RWPE1 (cell line): ENCODE measurements at places on chromosomes 13 and 19.
A peak's percentile ranks its signal among the peaks of the same experiment; 100 is the strongest.

DNA sequence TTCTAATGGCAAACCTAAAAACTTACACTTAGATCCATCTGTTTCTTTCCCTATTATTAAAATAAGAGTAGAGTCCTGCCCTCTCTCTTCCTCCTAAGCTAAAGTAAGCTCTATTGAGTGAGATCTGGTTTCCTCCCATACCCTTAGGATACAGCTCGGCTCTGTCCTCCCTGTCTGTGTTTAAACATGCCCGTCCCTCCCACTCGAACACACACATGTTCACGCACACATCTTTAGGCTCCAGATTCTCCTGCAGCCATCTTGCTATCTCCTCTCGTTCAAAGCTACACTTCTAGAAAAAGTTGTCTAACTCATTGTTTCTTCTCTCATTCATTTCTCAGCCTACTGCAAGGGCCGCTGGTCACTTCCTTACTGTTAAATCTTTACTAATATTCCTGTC, 15.1 kb upstream of the CEBPG start:
- no peak for DNase-seq

DNA sequence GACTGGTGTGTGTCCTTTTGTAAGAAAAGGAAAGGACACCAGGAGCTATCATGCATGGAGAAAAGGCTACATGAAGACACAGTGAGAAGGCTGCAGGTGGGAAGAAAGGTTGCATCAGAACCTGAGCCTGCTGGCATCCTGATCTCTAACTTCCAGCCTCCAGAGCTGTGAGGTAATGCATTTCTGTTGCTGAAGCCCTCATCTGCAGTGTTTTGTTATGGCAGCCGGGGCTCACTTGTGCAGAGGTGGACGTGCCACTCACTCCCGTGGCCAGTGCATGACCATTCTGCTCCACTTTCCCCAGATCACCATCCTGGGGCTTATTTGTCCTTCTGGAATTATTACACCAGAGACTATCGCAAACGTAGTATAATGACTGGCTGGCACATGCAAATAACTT, 155.3 kb downstream of the IRS2 start:
- no peak for DNase-seq

DNA sequence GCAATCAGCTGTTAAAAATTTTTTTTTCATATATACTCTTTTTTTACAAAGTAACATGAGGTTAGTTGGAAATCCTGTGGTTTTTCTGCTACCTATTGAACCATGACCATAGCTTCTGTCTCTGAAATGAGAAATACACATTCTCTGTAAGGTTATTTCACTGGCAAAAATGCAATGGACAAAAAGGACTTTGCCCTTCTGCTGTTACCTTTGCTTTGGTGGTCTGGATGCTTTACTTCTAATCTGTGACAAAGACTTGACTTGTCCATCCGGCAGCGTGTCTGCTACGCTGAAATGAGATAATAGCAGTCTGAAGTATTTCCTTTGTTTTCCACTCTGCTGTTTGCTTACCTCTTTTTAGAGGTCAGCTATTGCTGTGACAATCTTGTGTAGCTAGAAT, 412.8 kb downstream of the SLITRK6 start:
- DNase-seq = no peak

- DNase-seq = no peak
These were observed 295.9 kb downstream of the DIAPH3 start for GRCh38 chr13:59867867-59868266.

DNA sequence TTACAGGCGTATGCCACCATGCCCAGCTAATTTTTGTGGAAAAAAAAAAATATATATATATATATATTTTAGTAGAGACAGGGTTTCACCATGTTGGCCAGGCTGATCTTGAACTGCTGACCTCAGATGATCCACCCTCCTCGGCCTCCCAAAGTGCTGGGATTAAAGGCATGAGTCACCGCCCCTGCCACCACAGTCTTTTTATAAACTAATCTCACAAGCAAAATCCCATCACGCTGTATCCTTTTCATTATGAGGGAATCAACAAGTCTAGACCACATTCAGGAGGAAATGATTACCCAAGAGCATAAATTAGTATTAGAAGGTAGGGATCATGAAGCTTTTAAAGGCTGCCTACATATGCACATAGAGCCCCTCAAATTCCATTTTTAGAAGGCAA, 210.6 kb upstream of the NBEA start:
- DNase-seq = no peak

DNA sequence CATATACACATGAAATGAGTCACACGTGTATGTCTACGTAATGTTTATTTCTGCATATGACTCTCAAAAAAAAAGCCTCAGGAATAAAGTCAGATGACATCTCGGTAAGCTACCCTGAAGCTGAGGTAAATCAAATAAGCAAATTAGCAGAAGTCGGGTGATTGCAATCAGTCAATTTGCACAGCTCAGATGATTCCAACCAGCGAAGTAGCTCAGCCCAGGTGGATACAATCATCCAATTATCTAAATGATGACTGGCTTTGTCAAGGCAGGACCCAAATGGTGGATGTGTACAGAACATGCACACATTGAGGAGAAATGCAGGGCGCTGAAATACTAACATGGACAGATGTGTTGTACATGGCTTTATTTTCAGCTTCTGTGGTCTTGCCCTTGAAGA, 148.5 kb downstream of the ZNF486 start:
- no peak for DNase-seq

DNA sequence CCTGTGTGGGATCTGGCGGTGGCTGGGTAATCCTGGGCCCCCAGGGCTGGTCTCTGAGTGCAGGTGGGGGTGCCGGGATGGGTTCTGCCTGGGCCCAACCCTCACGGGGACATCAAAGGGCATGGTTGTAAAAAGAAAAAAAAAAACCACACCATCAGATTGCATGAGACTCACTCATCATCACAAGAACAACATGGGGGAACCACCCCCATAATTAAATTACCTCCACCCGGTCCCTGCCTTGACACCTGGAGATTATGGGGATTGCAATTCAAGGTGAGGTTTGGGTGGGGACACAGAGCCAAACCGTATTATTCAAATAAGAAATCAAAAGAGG, 14.3 kb downstream of the C1QTNF9 start:
- no peak for DNase-seq

DNA sequence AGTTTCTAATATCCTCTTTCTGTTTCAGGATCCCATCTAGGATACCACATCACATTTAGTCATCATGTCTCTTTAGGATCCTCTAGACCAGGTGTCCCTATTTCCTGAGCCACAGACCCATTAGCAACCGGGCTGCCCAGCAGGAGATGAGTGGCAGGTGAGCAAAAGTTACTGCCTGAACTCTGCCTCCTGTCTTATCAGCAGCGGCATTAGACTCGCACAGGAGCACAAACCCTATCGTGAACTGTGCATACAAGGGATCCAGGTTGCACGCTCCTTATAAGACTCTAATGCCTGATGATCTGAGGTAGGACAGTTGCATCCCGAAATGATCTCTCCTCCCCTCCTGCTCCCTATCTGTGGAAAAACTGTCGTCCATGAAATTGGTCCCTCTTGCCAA, 7.8 kb upstream of the CEBPG start:
- DNase-seq = no peak

DNA sequence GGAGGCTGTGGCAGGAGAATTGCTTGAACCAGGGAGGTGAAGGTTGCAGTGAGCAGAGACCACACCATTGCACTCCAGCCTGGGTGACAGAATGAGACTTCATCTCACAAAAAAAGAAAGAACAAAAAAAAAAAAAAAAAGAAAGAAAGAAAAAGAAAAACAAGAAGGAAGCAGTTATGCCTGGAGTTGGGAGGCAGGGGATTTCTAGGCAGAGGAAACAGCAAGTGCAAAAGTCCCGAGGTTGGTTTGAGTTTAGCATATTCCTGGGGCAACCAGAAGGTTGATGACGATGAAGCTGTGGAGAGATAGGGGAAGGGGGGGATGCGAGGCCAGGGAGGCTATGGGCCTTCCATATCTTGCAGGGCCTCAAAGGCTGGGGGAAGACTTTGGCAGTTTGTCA, 11.5 kb upstream of the EML2 start:
- DNase-seq = no peak

DNA sequence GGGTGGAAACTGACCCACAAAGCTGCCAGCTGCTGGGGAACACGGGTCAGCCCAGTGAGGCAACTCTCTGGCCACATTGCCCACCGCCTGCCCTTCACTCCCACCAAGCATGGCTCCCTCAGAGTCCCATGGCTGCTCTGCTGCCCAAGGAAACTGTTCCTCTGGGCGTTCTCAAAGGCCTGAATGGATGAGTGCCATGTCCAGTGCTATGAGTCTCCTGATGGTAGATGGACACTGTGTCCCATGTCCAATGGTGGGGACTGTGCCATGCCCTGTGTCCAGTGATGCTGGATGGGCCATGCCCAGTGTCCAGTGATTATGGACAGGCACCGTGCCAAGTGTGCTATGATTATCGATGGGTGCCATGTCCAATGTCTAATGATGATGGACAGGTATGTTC, 88.8 kb downstream of the ANKRD10 start:
- DNase-seq = no peak

DNA sequence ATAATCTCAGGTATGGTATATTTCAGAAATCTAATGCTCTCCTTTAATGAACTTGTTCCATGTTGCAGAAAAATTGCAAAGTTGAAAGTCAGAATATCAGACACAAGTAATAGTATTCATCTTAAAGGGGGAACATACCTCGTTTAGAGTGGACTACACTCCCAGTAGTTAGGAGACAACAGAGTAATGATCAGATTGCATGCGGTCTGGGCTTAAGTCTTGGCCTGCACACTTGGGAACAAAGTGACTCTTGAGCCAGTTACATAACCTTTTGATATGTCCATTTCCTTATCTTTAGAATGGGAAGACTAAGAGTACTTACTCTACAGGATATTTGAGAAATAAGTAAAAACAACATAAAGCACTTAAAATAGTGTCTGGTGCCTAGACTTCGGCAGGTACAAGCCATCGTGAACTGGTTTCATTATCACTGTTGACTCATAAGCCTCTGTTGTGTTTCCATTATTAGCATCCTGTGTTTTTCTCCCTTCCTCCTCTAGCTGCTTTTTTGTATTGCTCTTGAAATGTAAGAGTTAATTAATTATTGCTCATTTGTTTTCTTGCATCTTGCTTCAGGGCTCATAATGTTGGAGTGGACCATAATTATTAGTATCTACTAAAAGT, 53.0 kb downstream of the DPY19L3 start:
- no peak for DNase-seq

- no peak for DNase-seq
These were observed 9.7 kb downstream of the GPR42 start for GRCh38 chr19:35380450-35381124.

DNA sequence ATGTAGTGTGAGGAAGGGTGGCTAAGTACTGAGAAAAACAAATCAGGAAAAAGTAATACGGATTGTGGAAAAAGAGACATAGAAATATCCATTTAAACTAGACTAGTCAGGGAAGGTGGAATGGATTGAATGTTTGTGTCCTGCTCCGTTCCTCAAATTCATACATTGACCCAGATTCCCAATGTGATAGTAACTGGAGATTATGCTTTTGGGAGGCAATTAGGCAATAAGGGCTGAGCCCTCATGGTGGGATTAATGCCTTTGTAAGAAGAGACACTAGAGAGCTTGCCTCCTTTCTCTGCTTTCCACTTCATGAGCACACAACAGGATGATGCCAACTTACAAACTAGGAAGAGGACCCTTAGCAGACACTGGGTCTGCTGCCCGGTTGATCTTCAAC, 765.2 kb upstream of the GPC6 start:
- DNase-seq = no peak

GRCh38 chr19:46349311-46349993, 2.6 kb downstream of the PPP5C start:
- no peak for DNase-seq

- no peak for DNase-seq
These were observed 116.6 kb upstream of the SPACA7 start for GRCh38 chr13:112259511-112259910.

- DNase-seq = no peak
These were observed 35.4 kb downstream of the ARHGAP35 start for GRCh38 chr19:46896076-46896794.

- DNase-seq = peak; percentile 13
These were observed 203.2 kb downstream of the FGF14 start for GRCh38 chr13:102198418-102199311.

GRCh38 chr19:29942404-29943261, 594 bp downstream of the URI1 start:
- peak; percentile 43 for DNase-seq

DNA sequence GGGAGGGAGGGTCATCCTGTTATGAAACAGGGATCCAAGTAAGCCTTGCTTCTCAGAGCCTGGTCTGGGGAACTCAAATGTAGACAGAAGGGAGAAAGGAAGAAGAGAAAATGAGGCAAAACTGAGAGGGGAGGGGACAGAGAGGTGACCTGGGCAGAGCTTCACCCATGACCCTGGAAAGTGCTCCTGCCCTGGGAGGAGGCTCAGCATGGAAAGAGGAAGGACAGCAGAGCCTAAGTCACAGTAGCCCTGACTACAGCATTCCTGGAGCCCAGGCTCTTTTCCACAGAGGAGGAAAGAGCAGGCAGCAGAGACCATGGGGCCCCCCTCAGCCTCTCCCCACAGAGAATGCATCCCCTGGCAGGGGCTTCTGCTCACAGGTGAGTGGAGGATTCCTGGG, at the start of gene CEACAM3:
Gene CEACAM3, plus strand, starts transcription at position 226 of the 400 bp plus-strand sequence. Its CDS starts 91 bp downstream, at position 317.
- no peak for DNase-seq

DNA sequence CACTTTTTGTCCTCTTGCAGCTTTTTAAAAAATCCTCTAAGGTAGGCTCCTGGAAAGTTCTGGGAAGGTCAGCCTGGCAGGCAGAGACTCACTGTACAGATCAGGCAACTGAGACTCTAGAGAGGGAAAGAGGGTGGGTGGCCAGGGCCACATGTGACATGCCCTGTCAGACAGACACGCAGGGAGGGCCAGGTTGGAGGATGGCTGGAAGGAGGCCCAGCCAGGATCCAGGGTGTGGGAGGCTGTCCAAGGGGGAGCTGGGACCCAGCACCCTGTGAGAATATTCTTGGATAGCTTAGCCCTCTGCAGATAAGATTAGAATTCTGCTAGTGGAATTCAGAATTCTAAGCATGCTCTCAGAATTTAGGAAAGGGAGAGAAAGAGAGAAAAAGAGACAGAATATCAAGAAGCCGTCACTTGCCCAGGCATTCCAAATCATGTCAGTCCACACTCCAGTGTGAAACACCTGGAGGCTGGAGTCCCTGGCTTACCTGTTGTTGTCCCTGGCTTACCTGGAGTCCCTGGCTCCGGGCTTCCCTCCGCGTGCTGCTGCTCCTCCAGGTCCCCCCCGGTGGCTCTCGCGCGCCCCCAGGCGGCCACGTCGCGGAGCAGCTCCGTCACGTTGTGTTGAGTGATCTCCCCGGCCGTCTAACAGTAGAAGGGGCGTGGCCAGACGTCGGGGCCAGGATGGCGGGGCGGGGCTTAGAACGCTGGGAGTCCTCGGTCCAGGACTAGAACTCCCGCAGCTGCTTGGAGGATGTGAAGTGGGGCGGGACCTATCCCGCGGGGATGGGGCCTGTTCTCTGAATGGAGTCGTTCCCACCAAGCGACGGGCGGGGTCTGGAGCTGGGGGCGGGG, 2.8 kb upstream of the TNNI3 start:
- peak; percentile 97 for DNase-seq

- DNase-seq = peak; percentile 9
These were observed 173.0 kb downstream of the OLFM4 start for GRCh38 chr13:53201454-53202225.
